Kidney epithelial cell (primary cell): ENCODE measurements at places on chromosomes 4 and X. TPM values are rescaled to one million over a fixed set of nuclear protein-coding genes. Genes with fewer than 3 reads are reported as not detected.

DNA sequence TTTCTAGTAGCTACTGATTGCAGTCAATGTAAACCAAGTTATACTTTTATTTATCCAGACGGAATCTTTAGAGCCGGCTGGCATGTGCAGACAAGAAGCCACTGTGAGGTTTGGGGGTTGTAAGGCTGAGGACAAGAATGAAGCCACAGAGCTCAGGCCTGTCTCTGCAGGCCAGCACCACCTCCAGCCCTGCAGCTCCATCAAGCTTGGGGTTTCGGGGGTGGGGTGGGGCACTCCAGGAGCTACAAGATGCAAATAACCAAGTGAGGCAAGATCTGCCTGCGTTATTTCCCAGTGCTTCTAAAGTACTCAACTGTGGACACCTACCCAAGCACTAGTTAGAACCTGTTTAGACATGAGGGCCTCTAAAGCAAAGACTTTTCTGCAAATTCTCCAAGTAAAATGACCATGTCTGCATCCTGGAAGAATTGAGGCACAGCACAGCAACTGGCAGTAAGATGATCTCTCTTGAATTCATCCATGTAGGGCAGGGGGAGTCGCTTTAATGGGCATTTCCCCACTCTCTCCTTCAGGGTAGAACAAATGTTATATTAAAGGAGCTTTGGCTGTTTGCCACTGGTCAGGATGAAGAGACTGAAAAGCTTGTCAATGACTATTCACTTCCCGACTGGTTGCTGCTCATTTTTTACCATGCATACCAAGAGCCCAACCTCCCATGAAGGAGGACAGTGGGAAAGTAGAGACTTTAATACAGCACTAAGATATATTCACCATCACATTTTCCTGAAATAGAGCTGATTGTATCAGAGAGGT is 222.5 kb downstream of the MGST2 start:
- peak; percentile 68 for DNase-seq

DNA sequence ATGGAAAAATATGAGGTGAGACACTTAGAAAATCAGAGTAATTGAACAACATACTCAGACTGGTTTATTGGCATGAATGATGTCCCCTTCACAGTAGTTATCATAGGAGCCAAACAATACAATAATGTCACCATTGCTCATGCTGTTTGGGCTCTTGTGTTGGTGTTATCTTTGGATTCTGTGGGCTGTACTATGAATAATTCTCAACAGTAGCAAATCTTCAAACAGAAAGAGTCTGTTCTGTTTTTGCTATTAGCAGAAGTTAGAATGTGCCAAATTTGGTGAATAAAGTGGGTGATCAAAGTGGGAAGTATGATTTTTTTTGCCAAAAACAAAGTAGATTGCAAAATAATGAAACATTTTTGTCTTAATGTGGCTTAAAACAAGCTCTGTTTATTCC is 58.3 kb downstream of the GRID2 start:
- no peak for DNase-seq

DNA sequence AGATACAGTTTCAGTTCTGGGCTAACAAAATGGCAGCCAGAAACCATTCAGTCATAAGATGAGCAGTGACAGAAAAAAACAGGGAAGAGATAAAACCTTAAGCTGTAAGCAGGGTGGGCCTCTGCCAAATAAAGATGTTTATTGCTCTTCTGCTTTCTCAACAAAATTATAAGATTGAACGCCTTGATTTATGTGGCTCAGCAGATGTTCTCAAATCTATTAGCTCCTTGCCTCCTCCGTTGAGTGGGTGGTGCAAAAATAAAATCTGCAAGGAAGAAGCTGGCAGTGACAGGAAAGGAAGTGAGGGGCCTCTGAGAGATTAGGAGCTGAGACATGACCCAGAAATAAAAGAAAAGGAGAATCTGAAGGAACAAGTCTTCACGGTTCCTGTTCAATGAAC is 206.6 kb downstream of the PTTG2 start:
- no peak for DNase-seq

The SERPINA7 gene
- not detected in 2 replicates for total RNA-seq

The SLC10A6 gene
- not detected in 2 replicates for total RNA-seq

- DNase-seq, result no peak
Measured at GRCh38 chrX:126836186-126836585, 16.7 kb downstream of the PRR32 start.

The XAGE1A gene
- not detected in 2 replicates for total RNA-seq

DNA sequence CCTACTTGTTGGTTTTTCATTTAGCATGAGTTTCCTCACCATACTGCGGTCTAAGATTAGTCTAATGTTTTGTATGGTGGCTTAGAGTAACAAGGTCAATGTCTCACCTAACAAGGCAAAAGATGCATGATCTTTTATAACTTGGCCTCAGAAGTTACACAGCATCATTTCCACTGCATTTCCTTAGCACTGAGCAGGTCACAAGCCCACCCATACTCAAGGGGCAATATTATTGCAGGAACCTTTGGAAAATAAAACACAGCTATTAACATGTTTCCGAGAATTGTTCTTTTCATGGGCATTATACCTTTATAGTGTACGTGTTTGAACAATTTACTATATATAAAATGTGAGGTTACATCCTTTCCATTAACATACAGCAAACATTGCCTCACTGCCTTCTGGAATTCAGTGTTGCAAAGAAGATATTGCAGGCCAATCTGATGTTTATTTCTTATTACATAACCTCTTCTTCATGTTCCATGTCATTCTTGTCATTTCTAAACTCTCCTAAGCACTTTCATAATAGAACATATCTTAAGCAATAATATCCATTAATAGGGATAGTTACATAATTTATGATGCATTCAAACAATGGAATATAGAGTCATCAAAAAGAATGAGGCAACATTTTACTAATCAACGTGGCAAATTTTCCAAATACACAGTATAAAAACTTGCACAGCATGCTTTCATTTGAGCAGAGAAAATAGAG is 153.8 kb downstream of the AREG start:
- DNase-seq, result no peak

DNA sequence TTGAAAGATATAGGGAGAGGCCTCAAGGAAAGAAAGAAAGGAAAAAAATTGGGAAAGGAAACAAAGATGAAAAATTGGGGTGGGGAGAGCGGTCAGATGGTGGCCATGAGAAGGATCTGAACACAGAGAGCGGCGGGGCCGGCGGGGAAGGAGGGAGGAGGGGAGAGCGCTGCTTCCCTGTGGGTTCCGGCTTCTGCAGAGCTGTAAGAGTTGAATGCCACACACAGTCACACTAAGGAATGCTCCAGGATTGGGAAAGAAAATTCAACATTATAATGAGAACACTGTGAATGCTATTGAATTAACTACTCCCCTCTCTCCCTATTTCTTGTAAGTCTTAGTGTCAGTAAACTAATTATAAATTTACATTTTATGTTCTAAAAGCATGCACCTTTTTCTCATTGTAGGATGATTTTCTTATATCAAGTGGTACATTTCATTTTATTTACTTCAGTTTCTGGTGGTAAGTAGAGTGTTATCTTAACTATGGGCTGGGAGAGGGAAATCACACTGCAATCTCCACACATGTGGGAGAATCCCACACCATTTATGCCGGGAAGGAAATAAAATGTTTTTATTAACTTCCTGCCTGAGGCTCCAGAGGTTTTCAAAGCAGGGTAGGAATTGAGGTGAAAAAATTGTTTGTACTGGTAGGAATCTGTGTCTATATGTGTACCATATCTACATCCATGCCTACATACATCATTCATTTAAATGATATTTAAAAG is 904 bp downstream of the F11 start:
- DNase-seq, result no peak

- DNase-seq, result no peak
Measured at GRCh38 chr4:182593864-182594263, 323.3 kb downstream of the DCTD start.

The SLITRK4 gene
- total RNA-seq, result 3.4 and 5.1 TPM in 2 replicates

- no peak for DNase-seq
Measured at GRCh38 chr4:148061141-148061481, 329.2 kb downstream of the ARHGAP10 start.
